ENCODE measurements at places on chromosomes 16 and 17.

- no peaks in the 10 kb centered on the region for H3K36me3 ChIP-seq
- no peak for DNase-seq
- H3K27ac ChIP-seq, result peak overlapping the region; percentile 14
- H3K27me3 ChIP-seq, result no peaks in the 10 kb centered on the region
- no peak overlapping the region for H3K4me3 ChIP-seq
- peaks cover 32% of the 10 kb centered on the region for H3K4me1 ChIP-seq
Observed at GRCh38 chr16:10738231-10739077, 5.2 kb upstream of the NUBP1 start.

- DNase-seq, result no peak
- no peaks in the 10 kb centered on the region for H3K27me3 ChIP-seq
- H3K36me3 ChIP-seq, result no peaks in the 10 kb centered on the region
- H3K27ac ChIP-seq, result no peak overlapping the region
- no peaks in the 10 kb centered on the region for H3K4me1 ChIP-seq
Observed at GRCh38 chr17:49924589-49924988, 44.4 kb upstream of the DLX4 start.

DNA sequence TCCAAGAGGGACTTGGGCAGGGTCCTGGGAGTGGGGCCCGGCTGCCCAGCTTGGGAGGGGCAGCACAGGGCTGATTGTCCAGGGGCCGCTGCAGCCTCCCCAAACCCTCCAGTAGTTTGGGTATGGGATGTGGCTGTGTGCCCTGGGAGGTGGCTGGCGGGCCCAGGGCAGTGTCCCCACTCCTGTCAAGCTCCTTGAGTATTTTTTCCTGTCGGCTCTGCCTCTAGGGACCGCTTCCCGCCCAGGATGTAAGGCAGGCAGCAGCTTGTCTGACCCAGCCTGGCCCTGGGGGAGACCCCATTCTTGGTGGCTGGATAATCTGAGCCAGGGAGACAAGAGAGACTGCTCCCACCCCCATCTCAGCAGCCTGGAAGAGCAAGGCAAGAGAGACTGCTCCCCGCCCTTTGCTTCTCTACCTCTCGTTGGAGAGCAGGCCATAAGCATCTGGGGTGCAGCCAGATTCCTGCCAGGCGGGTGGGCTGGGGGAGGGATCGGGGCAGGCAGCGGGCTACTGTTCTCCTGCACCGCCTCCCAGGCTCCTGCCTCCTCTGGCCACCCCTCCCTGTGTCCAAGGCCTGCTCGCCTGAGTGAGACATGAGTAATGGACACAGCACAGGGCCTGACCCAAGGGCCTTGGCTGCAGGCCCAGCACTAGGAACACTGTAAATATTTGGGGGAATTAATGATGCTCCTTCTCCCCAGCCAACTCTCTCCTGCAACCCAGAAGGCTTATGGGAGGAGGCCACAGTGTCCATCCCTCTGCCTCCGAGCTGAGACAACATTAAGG is 18.4 kb upstream of the ITGA3 start:
- no peaks in the 10 kb centered on the region for H3K36me3 ChIP-seq
- DNase-seq, result peak; percentile 58
- no peak overlapping the region for H3K4me3 ChIP-seq
- peaks cover 5% of the 10 kb centered on the region for H3K4me1 ChIP-seq
- peak overlapping the region; percentile 71 for H3K27ac ChIP-seq

GRCh38 chr17:9672691-9673090 is 27.4 kb downstream of the USP43 start:
- H3K27me3 ChIP-seq, result no peaks in the 10 kb centered on the region
- no peak overlapping the region for H3K27ac ChIP-seq
- H3K4me1 ChIP-seq, result no peaks in the 10 kb centered on the region
- no peak overlapping the region for H3K4me3 ChIP-seq

- no peak overlapping the region for H3K27ac ChIP-seq
- no peaks in the 10 kb centered on the region for H3K36me3 ChIP-seq
- no peak for DNase-seq
- H3K27me3 ChIP-seq, result no peaks in the 10 kb centered on the region
- H3K4me1 ChIP-seq, result no peaks in the 10 kb centered on the region
- H3K4me3 ChIP-seq, result no peak overlapping the region
Observed at GRCh38 chr16:2466667-2467527, 4.2 kb upstream of the NTN3 start.
